Activated CD4-positive, alpha-beta T cell treated with anti-CD3 and anti-CD28 coated beads, Interleukin-2, amount 10 ng/mL, durations not matched to agents 24 days and 14 days (primary cell): ENCODE measurements at places on chromosomes 3 and 15. TPM values are rescaled to one million over a fixed set of nuclear protein-coding genes. Genes with fewer than 3 reads are reported as not detected.

- no peak overlapping the region for H3K4me3 ChIP-seq
- DNase-seq: no peak
- H3K4me1 ChIP-seq: peaks cover 2% of the 10 kb centered on the region
- peaks cover 1% of the 10 kb centered on the region for H3K27me3 ChIP-seq
Measured at GRCh38 chr3:188861842-188862744, 309.7 kb upstream of the TPRG1 start.

DNA sequence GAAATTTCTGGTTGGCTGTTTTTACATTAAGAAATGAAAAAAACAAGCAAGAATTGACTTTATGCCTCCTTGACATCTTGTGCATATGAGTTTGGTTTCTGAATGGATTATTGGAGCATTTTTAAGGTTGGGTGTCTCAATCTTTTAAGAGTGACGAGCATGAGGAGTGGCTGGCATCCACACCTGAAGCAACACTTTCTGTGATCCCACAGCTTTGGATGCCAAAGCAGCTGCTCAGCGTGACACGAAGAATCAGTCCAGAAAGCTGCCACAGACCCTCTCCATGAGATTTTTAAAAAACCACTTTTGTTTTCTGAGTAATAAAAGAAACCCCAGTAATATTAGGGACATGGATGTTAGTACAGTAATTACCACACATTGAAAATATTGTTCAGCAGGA lies 154.5 kb downstream of the KLF13 start:
- no peaks in the 10 kb centered on the region for H3K27me3 ChIP-seq
- H3K27ac ChIP-seq: no peak overlapping the region
- H3K4me1 ChIP-seq: peaks cover 48% of the 10 kb centered on the region
- peaks cover 65% of the 10 kb centered on the region for H3K36me3 ChIP-seq
- peak overlapping the region; percentile 48 for H3K4me3 ChIP-seq
- no peak for DNase-seq

- H3K27ac ChIP-seq: no peak overlapping the region
- no peak for DNase-seq
- H3K4me1 ChIP-seq: peaks cover 48% of the 10 kb centered on the region
- peaks cover 2% of the 10 kb centered on the region for H3K27me3 ChIP-seq
- no peak overlapping the region for H3K4me3 ChIP-seq
Measured at GRCh38 chr3:15541371-15541770, 19.9 kb upstream of the COLQ start.

PLA2G4F gene
- not detected in 2 replicates for total RNA-seq

RNU6-1 gene
- not detected in 2 replicates for total RNA-seq

CCNL1 gene
- total RNA-seq: 171 and 172 TPM in 2 replicates
